ENCODE measurements at places on chromosomes 11 and 22.

DNA sequence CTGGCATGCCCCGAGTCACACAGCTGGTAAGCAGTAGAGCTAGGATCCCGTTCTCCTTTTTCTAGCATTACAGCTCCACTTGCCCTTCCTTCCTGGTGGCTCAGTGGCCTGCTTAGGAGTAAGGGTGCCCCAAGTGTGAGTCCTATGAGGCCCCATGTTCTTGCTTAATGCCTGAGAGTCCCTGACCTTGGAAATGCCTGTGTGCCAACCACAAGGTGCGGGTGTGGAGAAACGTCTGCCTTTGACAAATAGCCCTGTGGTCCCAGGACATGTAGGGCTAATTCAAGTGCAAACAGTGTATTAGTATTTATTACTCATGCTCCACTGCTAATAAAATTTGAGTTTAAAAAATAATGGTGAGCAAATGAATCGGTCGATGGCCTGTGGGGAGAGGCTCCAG lies 18.4 kb downstream of the GRIK4 start:
- DNase-seq = no peak

- no peak for DNase-seq
Measured at GRCh38 chr11:57798905-57799559, 37.4 kb downstream of the CTNND1 start.

- DNase-seq = no peak
Measured at GRCh38 chr11:75471176-75471973, 38.4 kb upstream of the KLHL35 start.

DNA sequence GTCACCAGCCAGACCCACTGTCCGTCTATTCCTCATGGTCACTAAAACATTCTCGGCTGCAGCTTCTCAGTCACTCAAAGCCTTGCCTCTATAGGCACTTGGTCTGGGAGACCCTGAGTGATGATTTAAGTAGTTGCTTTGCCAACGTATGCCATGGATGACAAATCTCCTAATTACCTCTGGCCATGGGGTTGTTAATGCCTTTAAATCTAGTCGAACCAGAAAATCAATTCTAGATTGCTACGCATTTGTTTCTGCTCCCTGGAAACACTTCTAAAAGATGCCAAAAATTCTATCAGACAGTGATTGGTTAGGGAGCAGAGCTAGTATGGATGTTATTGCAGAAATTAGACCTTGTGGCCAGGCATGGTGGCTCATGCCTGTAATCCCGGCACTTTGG lies 57.0 kb upstream of the RTL6 start:
- no peak for DNase-seq

GRCh38 chr11:10030122-10030490 lies 263.9 kb downstream of the SBF2 start:
- no peak for DNase-seq

GRCh38 chr22:36379593-36380361 lies 8.0 kb downstream of the MYH9 start:
- no peak for DNase-seq

DNA sequence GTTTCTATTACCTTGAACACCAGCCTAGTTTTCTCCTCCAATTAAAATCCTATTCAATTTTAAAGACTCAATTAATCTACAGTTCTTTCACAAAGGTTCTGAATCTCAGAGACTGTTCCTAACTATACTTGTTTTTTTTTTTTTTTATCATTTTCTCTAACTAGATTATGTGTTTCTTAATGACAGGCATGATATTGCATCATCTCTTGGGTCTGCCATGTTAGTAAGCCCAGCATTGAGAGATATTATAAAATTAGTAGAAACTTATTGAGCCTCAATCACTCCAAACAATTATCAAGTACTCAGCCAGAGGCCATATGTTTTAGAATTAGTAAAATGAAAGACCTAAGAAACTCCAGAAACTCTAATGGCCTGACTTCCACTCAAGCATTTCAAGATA lies 28.1 kb upstream of the SLC5A12 start:
- DNase-seq = no peak

DNA sequence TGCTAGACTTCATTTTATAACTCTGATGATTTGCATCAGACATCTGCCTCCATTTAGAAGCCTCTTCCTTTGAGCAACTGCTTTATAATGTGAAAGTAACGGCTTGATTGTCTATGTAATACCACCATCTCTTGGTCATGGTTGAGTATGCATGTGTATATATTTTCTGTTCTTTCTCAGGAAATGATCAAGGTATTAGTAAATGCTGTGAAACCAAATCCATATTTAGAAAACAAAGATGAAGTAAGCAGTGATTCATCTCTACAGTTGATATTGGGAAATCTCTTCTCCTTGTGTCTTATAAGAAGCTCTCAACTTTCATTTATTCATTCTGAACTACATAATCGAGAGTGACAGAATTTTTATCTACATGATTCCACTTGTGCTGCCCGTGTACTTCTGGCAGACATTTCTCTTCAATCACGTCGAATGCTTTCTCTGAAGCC lies 104.6 kb upstream of the ANO3 start:
- DNase-seq = peak; percentile 34

GRCh38 chr11:46574656-46575055 lies 19.2 kb downstream of the AMBRA1 start:
- DNase-seq = no peak

DNA sequence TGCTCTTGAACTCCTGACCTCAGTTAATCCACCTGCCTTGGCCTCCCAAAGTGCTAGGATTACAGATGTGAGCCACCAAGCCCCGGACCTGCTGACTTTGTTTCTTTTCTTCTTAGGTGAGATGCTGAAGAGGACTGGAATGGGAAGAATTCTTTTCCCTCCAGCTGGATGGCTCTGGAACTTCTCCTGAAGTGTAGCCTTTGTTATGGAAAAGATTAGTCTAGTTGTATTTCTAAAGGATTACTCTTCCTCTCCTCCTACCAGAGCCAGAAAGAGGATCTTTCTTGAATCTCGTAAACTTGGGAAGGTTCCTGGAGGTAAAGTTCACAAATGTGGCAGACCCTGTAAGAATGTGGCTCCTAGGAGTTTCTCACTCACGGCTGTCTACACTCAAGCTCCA lies 95.4 kb upstream of the LARGE1 start:
- DNase-seq = no peak

DNA sequence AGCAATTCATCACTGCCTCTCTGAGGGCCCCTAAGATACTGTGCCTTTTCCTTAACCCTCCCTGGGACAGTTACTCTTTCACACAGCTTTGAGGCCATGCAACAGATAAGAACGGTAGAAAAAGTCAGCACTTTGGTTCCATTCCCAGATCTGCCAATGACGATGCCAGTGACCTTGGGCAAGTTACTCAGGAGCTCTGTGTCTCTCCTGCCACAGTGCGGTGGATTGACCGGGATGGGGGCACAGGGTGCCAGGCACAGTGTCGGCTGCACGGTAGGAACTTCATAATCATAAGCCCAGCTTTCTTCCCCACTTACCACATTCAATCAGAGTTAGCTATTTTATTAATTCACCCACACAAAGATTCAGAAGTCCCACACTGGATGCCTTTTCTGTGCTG lies 1041.8 kb downstream of the TBC1D22A start:
- no peak for DNase-seq

DNA sequence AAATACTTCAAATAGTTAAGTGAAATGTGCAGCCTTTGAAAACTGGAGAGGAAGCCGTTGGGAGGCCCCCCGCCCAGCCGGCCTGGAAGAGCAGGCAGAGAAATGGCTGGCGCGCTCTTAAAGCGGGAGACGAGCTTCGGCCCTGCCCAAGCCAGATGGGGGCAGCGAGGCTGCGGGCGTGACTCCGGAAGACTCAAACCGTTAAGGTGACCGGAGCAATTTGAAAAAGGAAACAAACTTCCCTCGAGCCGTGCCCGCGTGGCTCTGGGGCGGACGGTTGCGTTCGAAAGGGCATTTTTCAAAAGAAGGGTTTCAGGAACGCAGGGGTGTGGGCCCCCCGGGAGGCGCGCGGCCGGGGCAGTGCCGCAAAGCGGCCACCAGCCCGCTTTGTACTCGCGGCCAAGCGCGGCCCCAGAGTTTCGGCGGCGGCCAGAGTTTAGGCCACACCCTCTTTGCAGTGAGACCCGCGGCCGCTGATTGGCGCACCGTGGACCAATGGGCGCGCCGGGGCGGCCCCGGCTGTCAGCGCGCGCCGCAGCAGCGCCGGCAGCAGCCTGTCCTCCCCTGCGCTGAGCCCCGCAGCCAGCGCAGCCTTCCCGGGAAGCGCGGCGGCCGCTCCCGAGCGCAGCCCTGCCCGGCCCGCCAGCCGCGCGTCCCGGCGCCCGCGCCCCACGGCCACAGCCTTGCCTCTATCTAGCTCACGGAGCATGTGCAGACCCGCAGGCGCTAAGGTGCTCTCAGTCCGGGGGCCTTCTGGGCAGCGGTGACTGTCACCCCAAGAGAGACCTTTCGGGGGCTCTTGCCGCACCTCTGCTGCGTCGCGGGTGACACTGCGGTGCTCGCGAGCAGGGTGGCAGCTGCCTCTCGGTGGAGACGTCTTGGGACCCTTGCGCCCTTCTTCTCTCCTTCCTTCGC lies at the start of gene NAV2:
Gene NAV2 (plus strand): TSS at position 557 of the 915 bp plus-strand sequence. CDS start 859 bp downstream, outside the sequence.
- peak; percentile 95 for DNase-seq

DNA sequence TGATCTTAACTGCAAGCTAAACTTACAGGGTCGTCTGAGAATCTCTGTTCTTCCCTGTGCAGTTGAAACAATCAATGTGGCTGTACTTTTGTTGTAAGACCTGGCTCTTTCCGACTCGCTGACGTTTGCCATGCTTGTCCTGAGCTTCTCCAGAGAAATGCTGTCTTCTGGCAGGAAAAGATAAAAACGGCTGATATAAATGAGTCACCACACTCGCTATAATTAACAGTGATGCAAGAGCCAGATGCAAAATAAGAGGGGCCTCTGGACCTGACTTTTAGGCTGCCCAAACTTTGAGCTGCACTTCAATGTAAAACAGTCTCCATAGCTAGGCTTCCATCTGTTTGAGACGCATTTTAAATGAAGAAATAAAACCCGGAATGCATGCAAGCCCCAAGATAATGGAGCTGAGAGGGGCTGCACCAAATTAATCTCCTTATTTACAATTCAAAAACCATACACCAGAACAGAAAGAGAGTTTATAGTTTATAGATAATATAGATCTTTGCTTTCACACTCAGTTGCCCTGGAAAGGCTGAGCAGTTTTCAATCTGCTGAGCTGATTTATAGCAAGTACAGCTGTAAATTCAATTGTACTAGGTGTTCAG lies 48.5 kb downstream of the WT1 start:
- no peak for DNase-seq

DNA sequence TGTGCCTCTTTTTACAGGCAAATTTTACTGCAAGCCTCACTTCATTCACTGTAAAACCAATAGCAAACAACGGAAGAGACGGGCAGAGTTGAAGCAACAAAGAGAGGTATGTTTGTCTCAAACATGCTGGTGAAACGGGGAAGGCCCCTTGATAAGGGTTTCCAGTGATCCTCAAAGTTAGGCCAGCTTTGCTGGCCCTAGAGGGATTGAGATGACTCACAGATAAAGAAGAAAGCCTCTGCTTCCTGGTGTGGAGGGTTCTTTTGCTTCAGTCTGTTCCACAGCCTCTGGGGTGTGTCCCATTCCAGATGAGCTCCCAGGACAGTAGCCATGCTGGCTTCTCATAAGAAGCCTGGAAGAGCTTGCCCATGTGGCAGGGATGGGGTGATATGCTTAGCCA lies 118.9 kb upstream of the PARVA start:
- no peak for DNase-seq

- DNase-seq = no peak
Measured at GRCh38 chr11:5225480-5225871, 1.4 kb downstream of the HBB start.

- no peak for DNase-seq
Measured at GRCh38 chr11:628056-628455, 1.1 kb upstream of the SCT start.

DNA sequence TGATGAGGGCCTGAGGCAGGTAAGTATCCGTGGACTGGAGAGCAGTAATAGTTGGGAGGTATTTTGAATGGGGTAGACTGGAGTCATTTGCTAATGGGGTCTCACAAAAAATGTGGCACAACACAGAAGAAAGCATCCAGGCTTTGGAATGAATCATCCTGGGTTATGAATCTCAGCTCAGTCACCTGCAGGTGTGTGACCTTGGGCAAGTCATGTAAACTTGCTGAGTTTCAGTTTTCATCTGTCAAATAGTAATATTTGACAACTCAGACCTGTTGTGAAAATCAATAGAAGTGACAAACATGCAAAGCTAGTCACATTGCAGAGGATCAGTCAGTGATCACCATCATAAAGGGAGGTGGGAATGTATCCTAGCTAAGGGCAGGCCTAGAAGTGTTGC lies 232.0 kb upstream of the TENM4 start:
- no peak for DNase-seq

GRCh38 chr11:89503422-89503821 lies 12.2 kb upstream of the NOX4 start:
- no peak for DNase-seq

- DNase-seq = no peak
Measured at GRCh38 chr11:121802542-121802941, 313.5 kb downstream of the BLID start.

DNA sequence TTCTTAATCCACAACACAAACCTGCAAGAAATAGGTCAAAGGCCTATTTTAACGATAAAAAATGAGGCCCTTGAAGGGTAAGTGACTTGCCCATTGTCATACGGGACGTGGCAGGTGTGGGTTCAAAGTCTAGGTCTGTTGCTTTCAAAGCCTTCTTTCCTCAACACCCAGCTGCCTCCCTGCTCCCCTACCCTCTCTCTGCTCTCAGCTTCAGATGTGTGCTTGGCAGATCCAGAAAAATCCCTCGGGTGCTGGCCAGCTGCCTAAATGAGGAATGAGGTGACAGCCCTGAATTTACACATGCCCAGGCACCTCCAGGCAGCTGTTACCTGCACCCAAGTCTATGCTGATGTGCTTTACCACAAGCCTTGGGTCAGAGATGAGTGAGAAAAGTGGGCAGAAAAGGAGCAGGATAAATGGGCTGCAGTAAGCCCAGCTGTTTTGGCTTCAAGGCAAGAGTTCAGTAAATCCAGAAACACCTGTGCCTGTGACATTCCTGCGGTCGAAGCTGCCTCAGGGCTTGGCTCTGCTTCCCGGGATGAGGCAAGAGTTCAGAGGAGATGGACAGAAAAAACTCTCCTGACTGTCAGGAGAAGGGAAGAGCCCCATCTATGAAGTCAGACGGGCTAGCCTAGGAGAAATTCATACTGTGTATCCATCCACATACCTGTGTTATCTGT lies 49.9 kb upstream of the LDLRAD3 start:
- DNase-seq = no peak

- no peak for DNase-seq
Measured at GRCh38 chr11:27934830-27935145, 173.2 kb downstream of the KIF18A start.

GRCh38 chr11:118126082-118126838 lies 26.4 kb downstream of the SCN4B start:
- no peak for DNase-seq

GRCh38 chr11:65295001-65295400 lies 19.7 kb upstream of the CDC42EP2 start:
- DNase-seq = no peak
